Esophagus squamous epithelium (tissue), 5 donors: ENCODE measurements at places on chromosomes 2 and 18.

- DNase-seq = no peak
Measured at GRCh38 chr18:39208729-39209128, 1643.1 kb upstream of the CELF4 start.

- no peak for DNase-seq
Measured at GRCh38 chr2:227939271-227940027, 68.0 kb downstream of the DAW1 start.

DNA sequence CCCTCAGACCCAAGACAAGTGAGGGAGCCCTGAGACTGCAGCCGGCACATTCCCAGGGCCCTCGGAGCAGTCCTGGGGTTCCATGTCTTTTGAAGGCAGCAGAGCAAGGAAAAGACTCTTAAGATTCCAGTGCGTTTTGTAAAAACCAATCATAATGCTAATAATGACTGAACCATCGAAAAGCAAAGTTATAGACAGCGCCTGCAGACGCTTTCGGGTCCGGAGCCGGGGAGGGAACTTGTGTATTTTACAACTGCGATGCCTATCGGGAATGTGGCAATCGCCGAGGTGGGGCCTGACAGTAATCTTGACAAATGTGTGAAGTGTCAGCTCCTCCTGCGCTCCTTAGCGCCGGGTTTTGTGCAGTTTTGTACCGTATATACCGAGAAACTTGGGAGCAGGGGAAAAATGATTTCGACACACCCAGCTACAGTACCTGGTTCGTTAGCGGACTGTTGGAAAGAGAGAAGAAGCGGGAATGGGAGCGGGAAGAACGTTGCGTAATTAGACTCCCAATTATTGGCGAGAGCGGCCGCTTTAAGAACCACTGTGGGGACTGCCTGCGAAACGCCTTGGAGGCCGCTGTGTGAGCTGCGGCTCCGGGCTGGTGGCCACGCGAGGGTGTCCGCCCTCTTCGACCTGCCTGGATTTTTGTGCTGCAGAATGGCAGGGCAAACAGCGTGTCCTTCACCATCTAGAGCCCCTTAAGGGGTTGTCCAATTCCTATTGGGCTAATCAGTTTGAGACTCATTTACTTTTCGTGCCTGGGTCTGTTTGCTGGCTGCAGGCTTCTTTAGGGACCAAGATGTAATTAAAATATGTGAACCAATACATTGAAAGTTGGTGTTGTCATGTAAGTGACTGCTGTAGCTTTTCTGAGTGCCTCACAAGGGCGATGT lies 2.4 kb downstream of the EPAS1 start:
- DNase-seq = no peak

GRCh38 chr2:17969661-17970060 lies 91.2 kb downstream of the KCNS3 start:
- DNase-seq = no peak

DNA sequence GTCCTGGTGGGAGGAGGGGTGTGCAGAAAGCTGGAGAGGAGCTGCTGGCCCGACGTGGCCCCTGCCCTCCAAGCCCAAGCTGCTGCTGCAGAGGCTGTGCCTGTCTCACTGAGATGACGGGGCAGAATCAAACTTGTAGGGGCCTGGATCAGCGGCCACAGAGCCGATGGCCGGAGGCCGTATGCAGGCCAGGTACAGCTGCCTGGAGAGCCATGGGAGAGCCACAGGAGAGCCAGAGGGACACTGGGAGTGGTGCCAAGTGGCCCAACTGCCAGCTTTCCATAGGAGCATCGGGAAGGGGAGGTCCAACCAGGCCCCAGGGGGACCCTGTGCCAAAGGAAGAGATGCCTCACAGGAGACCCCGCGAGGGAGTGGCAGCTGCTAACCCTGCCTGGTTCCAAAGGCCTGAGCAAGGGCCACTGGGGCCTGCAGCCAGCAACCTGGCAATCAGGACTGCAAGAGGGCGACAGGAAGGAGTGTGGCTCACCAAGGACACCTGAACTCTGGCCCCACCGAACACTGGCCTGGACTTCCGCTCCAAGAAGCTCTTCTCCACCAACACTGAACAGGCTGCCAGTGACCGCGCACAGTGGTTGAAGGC lies 70.7 kb downstream of the HDAC4 start:
- no peak for DNase-seq

GRCh38 chr18:2302628-2303516 lies 268.4 kb downstream of the METTL4 start:
- DNase-seq = no peak

DNA sequence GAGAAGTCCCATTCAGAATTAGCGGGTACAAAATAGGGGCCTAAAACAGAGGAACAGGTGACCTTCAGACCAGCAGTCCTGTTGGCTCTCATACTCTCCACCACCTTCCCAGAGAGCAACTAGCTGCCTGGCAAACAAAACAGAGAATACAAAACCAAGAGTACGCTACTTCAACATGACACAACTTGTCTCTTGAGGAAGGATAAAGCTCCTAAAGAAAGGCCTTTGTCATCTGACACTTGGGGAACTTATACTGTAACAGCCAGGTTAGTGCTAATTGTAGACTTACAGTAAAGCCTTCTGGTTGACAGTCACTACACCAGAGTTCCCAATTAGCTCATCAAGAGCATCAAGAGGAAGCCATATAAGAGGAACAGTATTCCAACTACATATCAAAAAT lies 282.1 kb upstream of the NT5C1B start:
- DNase-seq = no peak

DNA sequence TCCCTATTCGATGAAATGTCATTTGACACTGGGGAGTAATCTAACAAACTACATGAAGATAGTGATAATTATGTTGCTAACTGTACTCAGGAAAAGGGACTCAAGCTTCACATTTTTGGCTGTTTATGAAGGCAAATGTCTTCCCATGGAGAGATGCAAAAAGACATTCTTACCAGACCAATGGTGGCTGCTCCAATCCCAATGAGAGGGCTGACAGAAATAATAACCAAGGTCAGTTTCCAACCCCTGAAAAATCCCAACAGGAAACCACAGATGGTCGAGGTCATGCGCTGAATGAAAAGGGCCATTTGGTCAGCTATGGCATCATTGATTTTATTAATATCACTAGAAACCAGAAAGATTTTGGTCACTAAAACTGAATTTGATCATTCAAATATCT lies 37.6 kb downstream of the ABCB11 start:
- no peak for DNase-seq

DNA sequence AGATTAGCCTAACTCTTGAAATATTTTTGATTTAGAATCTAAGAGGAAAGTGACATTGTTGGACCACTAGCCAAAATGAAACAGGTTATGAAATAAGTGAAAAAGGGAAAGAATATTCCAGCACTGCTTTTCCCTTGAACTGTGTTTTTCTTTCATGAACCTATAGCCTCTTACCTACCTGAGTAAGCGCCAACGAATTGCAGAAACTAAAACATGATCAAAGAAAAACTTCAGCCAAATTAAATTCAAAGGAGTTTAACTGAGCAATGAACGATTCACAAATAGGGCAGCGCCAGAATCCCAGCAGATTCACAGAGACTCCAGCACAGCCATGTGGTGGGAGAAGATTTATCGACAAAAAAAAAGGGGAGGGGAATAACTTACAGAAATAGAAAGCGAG lies 518.6 kb downstream of the PIK3C3 start:
- no peak for DNase-seq

GRCh38 chr2:31297751-31298150 lies 63.8 kb downstream of the EHD3 start:
- DNase-seq = no peak

DNA sequence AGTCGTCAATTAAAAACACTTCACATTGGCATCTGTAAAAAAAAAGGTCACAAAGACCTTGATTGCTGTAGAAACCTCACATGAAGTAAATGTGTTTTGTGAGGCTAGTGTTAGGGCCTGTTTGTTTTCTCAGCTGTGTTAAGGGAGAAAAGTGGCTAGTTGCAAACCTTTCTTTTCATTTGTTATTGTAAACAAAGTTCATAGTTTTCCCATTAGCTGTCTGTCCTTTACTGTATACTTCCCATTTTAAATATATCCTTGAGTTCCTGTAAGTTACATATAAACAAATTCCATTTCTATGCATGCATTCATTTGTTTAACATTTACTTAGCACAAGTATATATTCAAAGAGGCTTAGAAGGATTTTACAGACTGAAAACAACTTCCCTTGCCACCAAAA lies 1250.2 kb downstream of the LRP1B start:
- no peak for DNase-seq

GRCh38 chr18:78816114-78816513 lies 163.5 kb upstream of the SALL3 start:
- no peak for DNase-seq

DNA sequence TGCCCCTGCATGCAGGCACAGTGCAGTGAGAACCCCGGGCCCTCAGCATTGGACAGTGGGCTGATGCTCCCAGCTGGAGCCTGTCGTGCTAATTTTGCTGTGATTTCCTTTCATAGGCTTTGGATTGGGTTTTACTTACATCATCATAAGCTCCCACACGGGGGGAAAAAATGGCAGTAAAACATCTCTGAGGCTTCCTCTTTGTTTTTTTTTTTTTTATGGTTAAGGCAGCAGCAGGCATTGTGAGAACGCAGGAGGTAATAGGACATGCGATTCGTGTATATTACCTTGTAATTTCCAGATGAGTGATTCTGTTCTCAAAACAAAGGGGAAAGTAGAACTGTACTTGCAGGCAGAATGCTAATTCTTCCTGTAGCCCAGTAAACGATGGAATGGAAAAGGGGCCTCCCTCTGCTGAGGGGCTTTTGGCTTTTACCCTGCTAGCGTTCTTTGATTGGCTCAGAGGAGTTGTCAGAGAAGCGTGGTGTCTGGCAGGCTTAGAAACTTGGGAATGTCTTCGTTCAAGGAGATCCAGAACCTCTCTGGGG lies 89.7 kb downstream of the NPAS2 start:
- DNase-seq = no peak

GRCh38 chr2:70182689-70183088 lies 8.1 kb downstream of the C2orf42 start:
- no peak for DNase-seq

DNA sequence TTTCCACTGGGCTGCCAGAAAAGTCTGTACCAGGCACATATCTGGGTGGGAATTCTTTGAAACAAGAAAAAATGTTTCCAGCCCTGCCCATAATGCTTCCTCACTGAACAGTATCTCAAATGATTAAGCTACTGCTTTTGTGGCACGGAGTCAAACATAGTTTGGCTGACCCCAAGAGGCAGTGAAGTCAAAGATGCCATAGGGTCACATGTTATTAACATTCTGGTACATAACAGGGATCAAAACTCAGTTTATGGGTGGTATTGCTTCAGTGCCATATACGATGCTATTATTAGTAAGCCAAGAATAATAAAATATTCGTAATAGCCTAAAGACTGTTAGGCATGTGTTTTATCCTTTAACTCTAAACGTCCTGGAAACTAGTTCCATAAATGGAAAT lies 112.4 kb downstream of the FEZ2 start:
- no peak for DNase-seq
